Kidney (tissue), 22 donors: ENCODE measurements at places on chromosomes 5 and 9.
A peak's percentile ranks its signal among the peaks of the same experiment; 100 is the strongest.

- no peak for DNase-seq
Measured at GRCh38 chr5:90644132-90644531, 85.5 kb downstream of the ADGRV1 start.

DNA sequence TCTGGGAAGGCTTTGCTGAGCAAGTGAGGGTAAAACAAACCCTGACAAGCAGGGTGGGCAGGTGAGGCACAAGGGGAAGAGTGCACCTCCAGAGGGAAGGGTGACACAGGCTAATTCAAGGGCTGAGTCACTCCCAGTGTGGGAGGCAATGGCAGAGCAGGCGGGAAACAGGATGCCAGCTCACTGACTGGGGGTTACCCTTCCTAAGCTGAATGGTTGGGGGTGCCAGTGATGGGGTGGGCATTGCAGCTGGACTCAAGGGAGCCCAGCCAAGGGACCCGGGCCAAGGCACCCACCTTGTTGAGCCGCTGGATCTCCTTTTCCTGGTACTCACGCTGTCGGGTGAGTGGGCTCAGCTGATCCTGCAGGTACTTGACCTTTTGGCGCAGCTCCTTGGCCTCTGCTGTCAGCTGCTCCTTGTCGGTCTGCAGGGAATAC, 18.4 kb downstream of the GPX3 start:
- DNase-seq: peak; percentile 63

DNA sequence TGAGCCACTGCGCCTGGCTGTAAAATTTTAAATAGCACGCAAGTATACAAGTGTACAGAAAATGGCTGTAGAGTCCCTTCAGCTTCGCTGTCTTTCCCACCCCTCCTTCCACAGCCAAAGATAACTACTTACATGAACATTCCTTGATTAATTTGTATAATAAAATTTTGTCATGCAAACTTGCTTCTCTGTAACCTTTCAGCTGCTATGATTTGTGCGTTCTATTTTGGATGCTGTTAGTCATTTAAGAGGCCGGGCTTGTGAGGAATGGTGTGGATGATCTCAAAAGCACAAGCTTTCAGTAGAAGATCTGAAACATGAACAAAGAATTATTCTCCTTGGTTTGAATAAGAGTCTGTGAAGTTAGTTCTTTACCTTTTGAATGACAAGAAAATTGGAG, 115.0 kb upstream of the TLE1 start:
- peak; percentile 90 for DNase-seq

DNA sequence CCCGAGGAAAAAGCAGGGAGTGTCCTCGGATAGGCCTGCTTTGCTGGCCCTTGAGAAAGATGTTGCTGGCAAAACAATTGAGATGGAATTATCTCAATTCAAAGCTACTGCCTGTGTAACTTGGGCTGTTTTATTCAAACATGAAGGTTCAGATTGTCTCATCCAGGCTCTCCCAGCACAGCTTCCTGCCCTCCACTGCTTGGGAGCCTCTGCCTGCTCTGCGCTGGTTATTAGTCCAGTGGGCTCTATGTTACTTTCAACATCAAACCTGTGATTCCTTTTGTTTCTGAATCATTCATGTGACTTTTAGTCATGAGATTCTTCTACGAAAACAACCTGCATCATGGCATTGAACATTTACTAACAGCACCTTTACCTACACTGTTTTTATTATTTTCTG, 123.2 kb downstream of the SNCAIP start:
- no peak for DNase-seq

GRCh38 chr9:27622693-27623340, 49.5 kb upstream of the C9orf72 start:
- no peak for DNase-seq

DNA sequence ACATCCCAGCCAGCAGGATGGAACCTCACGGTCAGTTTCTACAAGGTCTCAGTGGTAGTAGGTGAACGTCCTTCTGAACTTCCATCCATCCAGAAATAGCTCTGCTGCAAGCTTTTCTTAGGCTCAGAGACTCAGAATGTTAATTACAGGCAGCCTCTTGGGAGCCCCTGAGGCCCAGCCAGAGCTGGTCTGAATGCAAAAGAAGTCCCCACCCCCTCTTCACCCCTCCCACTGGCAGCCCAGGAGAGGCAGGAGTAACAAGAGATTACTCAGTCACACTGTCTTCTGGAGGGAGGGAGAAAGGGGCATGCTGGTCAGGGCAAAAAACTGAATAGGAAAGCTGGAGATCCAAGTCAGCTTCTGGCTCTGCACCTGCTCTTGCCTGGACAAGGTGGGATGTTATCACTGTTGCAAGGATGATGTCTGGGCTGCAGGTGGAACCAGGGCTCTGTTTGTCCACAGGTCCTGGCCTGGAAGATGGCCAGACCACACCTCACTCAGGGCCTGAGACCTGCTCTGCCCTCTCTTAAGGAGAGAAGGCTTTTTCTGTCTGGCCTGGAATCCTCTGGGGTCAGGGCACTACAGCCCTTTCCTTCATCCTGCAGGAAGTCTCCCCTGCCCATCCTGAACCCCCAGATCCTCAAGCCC, 9.1 kb downstream of the ENHO start:
- no peak for DNase-seq

- no peak for DNase-seq
Measured at GRCh38 chr5:38500573-38501260, 55.7 kb downstream of the LIFR start.

DNA sequence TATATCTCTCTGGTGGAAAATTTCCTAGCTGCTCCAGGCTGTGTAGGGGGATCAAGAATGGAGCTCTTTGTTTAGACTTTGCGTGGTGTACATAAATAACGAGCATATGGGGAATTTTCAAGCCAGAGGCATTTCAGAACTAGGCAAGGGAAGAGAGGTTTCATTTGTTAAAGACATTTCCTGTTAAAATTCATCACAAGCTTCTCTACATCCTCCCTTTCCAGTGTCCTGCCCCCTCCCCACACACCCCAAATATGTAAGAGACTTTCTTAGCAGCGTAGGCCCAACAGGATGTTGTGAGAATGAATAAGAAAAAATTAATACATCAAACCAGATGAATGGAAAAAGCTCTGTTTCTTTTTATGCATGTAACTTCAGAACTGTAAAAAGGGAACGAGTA, 150.3 kb downstream of the GPBP1 start:
- DNase-seq: no peak

GRCh38 chr9:107875571-107875980, 386.0 kb upstream of the KLF4 start:
- DNase-seq: no peak

- DNase-seq: peak; percentile 31
Measured at GRCh38 chr5:69167493-69167855, 524 bp downstream of the CCNB1 start.

- DNase-seq: no peak
Measured at GRCh38 chr5:150540042-150540441, 32.1 kb downstream of the NDST1 start.

- DNase-seq: no peak
Measured at GRCh38 chr5:68465133-68465532, 249.6 kb downstream of the PIK3R1 start.

- DNase-seq: no peak
Measured at GRCh38 chr9:127318651-127319167, 54.1 kb downstream of the GARNL3 start.

- no peak for DNase-seq
Measured at GRCh38 chr5:85484982-85485574, 1100.4 kb upstream of the EDIL3 start.

DNA sequence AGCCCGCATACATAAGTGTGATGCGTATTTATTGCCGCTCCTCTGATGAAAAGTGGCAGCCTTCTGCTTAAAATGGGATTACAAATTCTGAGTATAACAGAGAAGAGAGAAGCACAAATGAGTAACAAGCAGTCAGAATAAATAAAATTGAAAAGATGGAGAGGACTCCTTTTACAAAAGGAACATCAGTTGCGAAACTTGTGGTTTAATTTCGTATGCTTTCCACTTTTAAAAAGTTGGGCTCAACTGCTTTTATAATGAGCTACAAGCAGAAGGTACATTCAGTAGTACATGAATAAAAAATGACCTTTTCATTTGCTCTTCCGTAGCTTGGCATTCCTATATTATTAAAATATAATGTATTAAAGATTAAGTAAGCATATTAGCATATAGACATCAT, 320.0 kb downstream of the FBXL17 start:
- DNase-seq: no peak

GRCh38 chr9:125653325-125653724, 53.7 kb downstream of the MAPKAP1 start:
- DNase-seq: no peak

- no peak for DNase-seq
Measured at GRCh38 chr5:157479166-157479565, 19.2 kb downstream of the NIPAL4 start.

DNA sequence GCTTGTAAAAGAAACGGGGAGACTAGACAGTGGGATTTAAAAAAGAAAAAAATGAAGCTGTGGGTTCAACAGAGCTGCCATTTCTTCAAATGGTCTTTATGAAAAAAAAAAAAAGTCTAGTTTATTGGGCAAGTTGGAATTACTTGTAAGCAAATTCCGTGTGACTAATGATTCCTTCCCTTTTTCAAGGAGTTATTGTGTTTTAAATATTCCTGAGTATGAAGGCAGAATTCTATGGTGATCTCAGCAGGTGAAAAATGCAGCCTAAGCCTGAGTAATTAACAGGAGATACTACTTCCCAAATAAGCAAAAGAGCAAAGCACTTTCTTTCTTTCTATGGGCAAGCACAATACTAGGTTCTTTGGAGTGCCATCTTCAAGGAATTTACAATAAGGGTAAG, 481.9 kb downstream of the ZNF608 start:
- no peak for DNase-seq

GRCh38 chr9:76431601-76432000, 27.4 kb upstream of the GCNT1 start:
- no peak for DNase-seq

GRCh38 chr5:10268100-10268499, 18.0 kb downstream of the CCT5 start:
- DNase-seq: no peak

DNA sequence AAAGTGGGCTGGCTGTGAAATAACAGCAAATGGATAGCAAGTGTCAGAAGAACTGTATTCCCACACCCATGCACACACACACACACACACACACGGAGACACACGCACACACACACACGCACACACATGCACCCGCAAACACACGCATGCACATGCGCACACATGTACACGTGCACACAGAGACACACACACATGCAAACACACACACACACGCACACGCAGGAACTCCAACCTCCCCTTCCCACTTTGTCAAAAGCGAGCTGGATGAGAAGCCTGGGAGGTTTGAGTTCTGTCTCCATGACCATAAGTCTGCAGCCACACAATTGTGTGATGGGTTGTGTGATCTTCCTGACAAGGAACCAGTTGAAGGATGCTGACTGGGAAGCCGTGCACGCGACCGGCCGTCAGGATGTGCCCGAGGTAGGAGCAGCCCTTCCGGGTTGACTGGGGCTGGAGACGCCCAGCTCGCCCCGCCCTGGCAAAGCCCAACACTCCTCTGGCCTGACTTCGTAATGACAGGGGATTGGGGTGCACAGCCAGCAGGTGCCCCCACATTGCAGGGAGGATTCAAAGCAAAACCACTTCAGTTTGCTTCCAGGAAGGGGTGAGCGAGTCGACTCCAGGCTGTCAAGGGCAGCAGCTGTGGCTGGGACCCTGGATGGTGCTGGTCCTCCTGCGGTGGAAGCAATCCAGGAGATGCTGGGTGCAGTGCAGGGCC, 29.3 kb upstream of the NKD2 start:
- no peak for DNase-seq

DNA sequence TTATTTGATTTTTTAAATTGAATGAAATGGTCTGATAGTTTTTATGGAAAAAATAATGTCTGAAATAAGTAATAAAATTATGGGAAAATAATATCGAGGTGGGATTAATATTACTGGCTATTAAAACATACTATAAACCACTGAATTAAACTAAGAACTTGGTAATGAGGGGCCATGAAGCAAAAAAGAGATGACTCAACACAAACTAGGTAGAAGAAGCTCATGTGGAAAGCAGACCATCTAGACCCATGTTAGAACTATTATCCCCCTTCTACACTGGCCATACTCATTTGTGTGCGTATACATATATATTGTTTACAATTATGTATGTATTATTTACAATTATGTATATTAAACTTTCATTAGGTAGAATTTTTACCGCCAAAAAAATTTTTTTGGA, 8.5 kb upstream of the GPR150 start:
- DNase-seq: no peak

GRCh38 chr5:92104126-92104525, 721.0 kb upstream of the ARRDC3 start:
- no peak for DNase-seq

DNA sequence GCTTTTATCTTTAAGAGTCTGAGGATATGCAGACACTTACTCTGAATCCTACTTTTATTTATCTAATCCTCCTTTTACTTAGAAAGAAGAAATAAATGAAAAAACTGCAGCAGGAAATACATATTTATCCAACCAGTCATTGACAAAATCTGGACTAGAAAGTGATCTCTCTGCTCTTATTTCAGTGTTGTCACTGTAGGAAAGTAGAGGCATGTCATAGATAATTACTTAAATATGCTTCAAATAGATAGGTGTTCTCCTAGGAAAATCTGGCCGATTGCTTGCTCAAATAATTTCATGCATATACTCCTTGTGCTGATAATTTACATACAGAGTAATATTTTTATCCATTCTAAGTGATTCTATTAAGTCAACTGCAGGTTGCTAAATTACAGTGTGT, 2001.9 kb upstream of the C9orf72 start:
- DNase-seq: no peak

DNA sequence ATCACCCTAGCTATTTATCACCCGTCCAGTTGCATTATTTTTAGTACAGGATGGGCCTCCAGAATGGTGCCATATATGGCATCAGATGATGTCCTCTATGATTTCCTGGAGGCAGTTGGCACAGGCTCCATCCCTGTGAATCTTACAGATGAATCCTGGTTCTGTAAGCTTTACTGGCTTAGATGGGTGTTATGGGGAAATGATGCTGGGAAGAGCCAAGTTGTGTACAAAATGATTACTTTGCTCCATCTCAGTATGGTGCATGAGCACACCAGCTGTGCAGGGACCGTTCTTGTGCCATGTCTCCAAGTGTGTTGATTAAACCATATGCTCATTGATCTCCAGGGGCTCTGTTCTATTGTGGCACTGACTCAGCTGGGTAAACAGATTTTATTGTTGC, 755.7 kb downstream of the TLR4 start:
- no peak for DNase-seq

DNA sequence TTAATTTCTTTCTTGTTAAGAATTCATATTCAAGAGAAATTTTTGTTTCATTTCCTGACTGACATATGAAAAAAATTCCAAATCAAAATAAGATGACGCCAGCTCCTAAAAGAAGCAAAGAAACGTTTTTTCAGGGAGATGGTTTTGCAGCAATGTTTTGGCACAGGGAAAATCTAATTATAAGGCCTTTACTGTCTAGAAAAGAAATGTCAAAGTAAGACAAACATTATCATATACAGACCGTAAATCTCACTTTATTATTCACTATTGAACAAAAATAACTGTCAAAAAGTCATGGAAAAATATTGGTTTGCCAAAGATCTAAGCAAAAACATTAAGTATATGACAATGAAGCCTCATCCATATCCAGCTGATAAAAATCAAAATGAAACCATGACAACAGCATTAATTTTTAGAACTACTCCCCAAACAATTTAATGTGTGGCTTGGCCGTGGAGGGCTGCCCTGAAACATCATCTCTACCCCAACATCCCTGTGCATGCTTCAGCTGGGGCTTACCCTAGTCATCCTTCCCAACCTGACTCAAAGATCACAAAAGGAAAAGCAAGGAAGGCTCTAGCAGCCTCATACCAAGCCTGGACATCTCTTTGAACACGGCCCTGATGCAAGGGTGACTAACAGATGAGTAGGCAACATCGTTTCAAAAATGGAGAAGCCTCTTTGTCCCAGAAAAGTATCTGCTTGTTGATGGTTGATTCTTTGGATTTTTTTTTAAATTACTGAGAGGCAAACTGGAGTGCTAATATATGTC, 95.6 kb downstream of the ARSB start:
- DNase-seq: no peak
